Inflammatory macrophage treated with lipopolysaccharide for 4 hours (primary cell): ENCODE measurements at places on chromosomes 6 and 20.

GRCh38 chr6:138454981-138455706, 44.1 kb downstream of the NHSL1 start:
- DNase-seq, result peak; percentile 18

DNA sequence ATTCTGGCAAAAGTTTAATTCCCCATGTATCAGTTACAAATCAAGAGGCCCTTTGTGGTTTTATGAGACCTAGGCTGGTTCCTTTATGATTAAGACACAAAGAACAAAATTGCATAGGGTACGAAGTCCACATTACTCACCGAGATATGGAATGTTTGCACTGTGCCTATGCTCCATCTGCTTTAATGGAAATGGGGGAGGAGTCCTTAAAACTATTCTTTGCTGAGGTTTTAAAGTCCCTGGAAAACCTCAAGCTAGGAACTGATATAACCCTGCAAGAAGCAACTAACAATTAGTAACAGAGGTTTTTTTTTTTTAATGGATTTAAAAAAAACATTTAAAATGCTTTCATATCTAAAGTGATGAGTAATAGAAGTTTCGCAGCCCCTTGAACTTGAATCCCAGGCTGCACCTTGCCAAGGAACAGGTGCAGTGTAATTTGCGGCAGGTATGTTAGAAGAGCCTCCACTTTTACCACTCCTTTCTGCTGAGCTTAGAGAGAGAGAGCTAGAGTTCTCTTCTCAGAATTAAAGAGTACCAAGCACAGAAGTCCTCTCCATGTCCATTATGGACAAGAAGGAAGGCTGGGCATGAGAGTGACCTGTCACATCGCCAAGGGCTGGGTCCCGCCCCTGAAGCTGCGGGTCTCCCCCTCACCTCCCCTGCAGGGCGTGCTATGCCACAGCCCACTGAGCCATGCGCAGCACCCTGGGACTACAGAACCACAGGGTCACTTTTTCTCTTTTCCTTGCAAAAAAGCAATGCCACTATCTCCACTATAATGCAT, 2.3 kb downstream of the SERPINB1 start:
- DNase-seq, result peak; percentile 55

DNA sequence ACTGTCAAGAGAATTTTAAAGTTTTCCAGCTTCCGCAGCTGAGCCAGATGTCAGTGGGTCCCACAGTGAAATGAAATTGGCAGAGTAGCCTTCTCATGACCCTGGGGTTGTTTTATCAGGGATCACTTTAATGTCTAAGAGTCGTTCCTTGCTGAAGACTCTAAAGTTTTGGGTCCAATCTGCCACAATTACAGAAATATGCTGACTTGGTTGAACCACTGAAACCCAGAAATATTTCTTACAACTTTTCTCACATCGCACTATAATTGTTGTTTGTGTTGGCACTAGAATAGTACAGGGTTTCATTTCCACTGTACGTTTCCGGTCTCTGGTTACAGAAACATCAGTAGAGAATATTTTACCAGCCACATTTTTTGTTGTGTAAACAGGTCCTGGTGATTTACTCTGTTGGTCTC, 109.0 kb downstream of the HMGCLL1 start:
- DNase-seq, result no peak

- peak; percentile 10 for DNase-seq
These were observed 50.4 kb downstream of the HMGCLL1 start for GRCh38 chr6:55528624-55529023.

DNA sequence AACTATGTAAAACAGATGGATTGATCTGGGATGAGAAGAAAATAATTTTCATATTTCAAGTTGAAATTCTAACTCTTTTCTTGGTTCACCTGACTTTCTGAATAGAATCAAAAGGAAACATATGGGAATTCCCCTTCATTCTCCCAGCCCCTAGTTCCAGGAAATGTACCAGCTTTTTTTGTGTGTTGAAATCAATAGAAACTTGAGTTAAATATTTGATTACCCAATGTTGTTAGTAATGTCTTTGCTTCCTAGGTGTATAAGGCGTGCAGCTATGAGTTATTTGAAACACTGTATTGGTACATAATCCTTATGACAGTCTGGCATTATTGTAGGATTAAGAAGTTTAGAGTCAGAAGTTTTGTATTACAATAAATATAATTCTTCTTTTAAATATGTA, 21.5 kb downstream of the VNN2 start:
- DNase-seq, result peak; percentile 95

GRCh38 chr20:50848341-50848808, 53.5 kb downstream of the BCAS4 start:
- no peak for DNase-seq

DNA sequence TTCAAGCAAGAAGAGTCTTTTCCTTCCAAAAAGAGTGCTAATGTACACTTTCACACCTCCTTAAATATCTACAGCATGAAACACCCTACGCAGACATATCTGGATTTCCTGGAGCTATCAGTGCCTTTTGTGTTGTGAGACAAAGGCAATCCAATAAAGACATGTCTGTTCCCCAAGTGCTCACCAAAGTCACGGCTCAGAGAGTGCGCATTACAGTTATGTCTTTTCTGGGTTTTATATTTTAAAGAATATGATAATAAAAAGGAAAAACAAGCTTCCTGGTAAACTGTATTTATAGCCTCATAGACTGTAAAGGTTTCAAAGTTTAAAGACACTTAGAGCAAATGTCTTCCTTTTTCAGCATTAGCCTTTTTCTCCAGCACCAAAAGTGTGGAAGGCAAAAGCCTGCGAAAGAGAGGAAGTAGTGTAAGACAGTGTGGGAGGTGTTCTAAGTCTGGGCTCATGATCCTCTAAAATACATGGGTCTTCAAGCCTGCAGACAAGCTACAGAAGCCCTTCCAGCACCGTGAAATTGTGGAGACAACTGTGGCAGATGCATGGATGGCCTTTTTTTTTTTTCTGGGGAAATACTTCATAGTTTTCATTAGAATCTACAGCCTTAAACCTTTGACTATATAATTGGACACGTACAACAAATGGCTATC, 135.0 kb upstream of the SLC35B3 start:
- no peak for DNase-seq

DNA sequence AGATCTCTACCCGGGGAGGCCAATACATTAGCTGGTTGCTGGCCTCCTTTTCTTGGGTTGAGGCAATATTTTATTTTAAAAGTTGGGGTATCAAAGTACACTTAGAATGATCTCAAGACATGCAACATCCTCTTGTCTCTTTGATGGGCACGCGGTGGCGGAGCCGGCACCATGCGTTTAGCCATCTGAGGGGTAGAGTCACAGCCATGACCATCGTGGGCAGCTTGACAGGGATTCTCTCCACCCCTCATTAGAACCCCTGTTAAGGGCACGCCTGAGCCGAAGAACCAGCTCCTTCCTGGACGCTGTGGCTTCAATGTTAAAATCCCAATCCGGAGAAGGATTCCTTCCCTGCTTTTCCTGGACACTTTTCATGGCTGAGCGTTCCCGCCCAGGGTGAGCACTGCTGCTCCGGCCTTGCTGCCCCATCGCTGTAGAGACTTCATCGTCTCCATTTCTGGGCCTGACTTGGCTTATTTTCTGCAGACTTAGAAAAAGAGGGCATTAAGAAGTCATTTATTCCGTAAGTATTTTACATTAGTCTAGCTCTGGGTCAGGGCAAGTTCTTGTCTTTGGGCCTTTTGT, 142.7 kb upstream of the CDH4 start:
- no peak for DNase-seq

DNA sequence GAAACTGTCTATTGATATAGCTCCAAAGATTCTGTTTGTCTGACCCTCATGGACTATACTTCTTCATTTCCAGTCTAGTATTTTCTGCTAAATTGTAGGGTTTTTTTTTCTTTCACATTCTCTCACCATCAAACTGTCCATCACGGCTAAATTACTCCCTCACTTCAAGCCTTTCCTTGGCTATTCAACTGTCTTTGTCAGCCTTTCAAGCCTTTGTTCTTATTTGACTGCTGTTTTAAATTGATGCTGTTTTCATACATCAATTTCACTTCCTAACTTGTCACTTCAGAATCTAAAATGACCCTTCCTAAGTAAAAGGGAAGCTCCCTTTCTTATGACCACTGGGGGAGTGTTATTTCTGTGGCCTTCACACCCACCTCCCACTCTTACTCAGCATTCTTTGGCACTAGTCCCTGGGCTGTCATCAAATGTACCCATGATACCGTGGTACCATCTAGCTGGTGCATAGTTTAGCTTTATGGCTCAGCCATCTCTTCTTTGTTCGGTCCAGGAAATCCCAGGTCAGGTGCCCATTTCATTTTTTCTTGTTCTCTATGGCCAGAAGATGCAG, 8.6 kb downstream of the GJA1 start:
- DNase-seq, result peak; percentile 12

GRCh38 chr6:89859744-89860143, 30.1 kb downstream of the CASP8AP2 start:
- no peak for DNase-seq

GRCh38 chr6:10082385-10082784, 332.5 kb downstream of the TFAP2A start:
- DNase-seq, result peak; percentile 96

DNA sequence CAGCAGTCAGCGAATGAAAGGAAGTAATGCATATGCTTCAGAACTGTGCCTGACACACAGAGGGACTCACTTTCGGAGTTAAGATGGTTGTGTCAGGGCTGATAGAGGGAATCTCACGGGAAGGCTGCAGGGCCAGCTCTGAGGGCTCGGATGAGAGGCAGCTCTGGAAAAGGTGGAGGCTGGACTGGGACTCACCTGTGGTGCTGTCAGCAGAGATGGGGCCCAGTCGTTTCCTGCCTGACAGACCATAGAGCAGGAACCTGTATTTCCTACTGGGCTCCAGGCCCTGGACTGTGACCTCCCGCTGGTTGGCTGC, 9.3 kb downstream of the CYP21A2 start:
- DNase-seq, result no peak

DNA sequence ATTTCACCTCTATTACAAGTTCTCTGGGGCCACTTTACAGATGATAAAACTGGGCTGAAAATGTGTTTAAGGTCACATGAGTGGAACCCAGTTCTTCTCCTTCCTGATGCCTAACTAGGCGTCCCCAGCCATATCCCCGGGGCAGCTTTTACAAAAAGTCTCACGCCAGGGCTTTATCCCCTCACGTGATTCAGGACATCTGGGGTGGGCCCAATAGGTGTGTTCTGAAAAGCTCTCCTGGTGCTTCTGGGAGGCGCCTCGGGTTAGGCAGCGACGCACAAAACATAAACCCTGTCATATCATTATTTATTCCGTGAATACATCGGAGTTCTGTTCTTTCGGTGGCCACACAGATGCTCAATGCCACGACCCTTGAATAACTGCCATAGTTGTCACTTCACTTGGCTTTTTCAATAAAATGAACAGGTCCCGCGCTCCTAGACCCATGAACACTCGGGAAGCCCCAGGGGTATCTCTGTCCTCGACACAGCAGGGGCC, 32.1 kb downstream of the SF3B5 start:
- no peak for DNase-seq

DNA sequence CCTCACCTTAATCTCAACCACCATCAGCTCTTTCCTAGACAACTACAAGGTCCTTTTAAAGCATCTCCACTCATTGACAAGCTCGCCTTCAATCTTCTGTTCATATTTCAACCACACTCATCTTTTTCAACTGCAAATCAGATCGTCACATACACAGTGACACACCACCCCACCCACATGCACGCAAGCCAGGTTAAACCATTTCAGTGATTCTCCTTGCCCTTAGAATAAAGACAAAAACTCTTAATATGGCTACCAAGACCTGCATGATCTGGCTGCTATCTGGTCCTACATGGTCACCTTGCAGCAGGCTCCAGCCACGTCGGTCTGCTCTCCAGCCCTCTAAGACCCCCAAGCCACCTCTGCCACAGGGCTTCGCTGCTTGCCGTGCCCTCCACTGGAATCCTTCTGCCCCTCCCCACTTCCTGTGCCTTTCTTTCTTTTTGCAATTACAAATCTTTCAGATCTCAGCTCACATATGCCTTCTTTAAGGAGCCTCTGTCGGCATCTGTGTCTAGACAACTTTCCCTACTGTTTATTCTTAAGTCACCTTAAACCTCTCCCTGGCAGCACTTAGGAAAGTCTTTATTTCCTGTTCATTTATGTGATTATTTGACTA, 507.3 kb upstream of the ARID1B start:
- DNase-seq, result no peak

GRCh38 chr6:35191889-35192288, 21.9 kb upstream of the SCUBE3 start:
- DNase-seq, result no peak

GRCh38 chr6:36847152-36847551, 7.9 kb upstream of the CPNE5 start:
- no peak for DNase-seq

GRCh38 chr20:34388678-34389077, 25.6 kb downstream of the ITCH start:
- no peak for DNase-seq

GRCh38 chr6:90263633-90264032, 33.0 kb downstream of the BACH2 start:
- no peak for DNase-seq

DNA sequence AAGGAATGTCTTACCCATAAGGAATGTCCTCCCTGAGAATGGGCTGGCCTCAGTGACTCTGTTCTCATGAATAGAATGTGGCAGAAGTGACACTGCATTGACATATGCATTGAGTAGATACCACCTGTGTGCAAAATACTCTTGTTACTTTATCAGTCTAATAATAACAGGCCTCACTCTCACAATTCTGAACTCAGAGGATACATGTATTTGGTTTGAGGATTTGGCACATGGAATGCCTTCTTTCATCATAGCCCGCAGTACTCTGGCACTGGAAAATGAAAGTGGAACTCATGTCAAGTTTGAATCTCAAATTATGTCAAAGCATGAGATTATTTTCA, 52.9 kb upstream of the PLCB4 start:
- peak; percentile 11 for DNase-seq

DNA sequence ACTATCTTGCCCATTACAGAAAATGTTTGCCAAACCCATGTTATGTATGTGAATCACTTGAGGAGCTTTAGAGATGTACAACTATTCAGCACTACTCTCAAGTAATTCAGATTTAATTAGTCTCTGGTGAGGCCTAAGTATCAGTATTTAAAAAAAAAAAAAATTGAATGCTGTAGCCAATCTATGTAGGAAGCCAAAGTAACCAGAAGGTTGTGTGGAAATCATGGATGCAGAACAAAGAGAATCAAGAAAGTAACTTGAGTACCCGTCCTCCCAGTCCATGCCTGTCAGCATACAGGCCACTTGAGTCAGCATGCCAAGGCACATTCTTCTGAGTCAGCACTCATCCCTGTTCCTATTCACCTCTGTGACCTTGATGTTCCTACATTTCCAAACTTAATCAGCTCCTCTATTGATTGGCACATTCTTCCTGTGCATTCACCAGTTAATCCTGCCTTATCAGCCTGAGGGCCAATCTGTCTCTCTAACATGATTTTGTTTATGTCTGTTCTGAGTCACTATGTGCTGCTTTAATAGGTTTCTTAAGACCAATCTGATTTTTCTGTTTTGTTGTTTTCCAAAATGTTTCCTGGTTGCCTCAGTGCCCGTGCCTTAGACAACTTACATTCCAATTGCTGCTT, 165.6 kb downstream of the KCNQ5 start:
- no peak for DNase-seq

GRCh38 chr6:150999107-150999506, 133.6 kb downstream of the MTHFD1L start:
- peak; percentile 58 for DNase-seq
